ENCODE measurements at places on chromosomes 12 and 14.

GRCh38 chr12:70288817-70289216 is 45.6 kb downstream of the CNOT2 start:
- no peak for DNase-seq

DNA sequence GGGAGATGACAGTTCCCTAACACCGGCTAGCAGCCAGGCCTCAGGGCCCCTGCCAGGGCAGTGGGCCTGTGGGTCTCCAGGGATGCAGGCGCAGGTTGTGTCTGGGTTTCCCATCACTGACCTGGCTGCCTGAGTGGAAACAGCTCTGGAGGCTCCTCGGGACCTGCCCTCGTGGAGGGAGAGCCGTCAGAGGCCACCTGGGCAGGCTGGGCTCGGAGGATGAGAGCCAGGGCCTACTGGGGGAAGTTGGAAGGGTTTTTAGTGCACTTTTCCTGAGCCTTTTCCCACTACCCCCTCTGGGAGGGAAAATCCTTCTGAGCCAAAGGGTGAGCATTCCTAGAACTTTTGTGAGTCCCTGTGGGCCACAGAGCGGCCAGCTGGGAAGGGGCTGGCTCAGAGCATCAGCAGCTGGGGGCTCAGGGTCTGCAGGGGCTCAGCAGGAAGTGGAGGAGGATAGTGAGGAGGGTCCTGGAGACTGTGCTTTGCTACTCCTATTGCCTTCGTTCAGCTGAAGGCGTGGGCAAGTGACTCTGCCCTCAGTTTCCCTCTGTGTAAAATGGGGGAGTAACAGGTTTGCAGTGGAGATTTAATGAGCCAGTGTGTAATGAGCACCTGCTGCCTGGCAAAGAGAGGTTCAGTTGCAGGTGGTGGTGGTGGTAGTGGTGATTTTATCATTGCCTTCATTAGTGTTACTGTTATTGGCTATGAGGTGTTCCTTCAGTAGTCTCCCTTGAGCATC is 1.8 kb downstream of the SH2B3 start:
- no peak for DNase-seq

GRCh38 chr14:56085471-56085870 is 32.7 kb upstream of the PELI2 start:
- no peak for DNase-seq

- no peak for DNase-seq
Observed at GRCh38 chr14:61368781-61369453, 47.5 kb downstream of the PRKCH start.

All from activated CD4-positive, alpha-beta T cell treated with anti-CD3 and anti-CD28 coated beads, Interleukin-2, amount 50 U/mL, for 16 hours (primary cell).